Mucosa of gallbladder (tissue), 1 donor: ENCODE measurements at places on chromosomes 6 and 20.

- peak; percentile 68 for DNase-seq
Observed at GRCh38 chr6:32047855-32048766, 9.9 kb downstream of the CYP21A2 start.

DNA sequence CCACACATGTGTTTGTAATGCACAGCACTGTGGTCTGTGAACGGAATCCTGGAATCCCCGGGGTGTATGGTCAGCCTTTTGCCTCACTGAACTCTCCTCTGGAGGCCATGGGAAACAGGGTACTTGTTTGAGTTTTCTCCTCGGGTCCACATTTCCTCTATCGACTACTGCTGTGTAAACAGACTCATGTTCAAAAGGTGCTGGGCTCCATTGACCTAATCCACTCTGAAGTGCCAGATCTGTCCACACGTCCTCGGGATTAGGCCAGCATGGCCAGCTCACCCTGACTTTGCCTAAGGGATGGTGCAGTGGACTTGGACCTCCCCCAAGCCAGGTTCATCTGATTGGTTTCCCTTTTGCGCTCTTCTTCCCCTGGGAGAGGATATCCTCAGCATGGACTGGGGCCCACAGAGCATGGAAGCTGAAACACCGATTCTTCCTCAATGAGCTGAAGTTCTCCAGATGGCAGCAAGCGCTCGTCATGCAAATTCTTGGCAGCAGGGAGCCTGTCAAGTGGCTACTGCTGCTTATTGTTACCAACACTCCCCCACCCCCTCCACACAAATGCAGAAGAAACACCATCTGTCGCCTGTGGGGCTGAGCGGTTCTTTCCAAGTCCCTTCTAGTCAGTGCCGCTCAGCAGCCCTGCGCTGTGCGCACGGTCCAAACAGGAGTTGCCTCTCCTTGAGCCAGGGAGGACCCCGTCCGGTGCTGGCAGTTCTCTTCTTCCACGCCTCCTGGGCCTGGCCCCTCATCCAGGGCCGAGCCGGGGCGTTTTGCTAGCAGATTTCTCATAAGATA, 292.6 kb upstream of the MARCKS start:
- DNase-seq: peak; percentile 88

GRCh38 chr20:56572172-56572571, 39.1 kb downstream of the FAM209B start:
- DNase-seq: no peak

GRCh38 chr6:31659649-31660380, 763 bp downstream of the C6orf47 start:
- no peak for DNase-seq

DNA sequence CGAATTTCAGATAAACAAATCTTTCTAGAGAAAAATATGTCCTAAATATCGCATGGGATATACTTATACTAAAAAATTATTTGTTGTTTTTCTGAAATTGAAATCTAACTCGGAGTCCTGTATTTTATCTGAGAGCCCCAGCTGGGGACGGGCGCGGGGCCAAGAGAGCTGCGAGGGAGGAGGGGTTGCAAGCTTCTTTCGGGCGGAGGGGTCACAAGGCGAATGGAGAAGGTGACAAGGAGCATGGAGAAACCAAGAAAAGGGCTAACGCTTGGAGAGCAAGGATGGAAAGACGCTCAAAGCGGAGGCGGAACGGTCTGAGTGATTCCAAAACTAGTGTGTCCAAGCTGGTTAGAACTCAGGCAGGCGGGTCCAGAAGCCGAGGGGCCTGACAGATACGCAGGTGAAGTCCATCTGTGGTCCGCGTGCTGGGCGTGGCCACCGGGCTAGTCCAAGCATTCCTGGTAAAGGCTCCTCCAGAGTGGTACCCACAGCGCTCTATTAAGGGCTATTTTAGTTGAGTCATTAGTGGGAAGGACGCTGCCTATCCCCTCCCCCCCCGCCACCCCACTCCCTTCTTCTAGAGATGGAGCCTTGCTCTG, 41.5 kb upstream of the ZNFX1 start:
- DNase-seq: no peak

- no peak for DNase-seq
Observed at GRCh38 chr6:152700427-152700826, 2.7 kb downstream of the MYCT1 start.

DNA sequence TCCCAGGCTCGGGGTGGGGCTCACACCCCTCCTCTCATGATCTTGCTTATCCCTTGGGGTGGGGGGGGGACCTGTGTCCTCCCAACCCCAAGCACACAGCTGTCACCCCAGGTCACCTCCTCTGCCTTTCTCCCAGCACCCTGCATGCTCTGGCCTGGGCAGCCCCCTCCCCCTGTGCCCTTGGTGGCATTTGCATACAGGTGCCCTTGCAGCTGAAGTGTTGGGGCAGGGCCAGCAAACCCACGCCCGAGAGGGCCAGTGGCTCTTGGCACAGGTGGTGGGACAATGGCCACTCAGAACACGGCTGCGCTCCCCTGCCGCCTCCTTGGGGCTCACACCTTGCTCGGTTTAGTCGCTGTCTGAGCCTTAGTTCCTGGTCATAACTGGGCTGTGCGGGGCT, 11.3 kb upstream of the MYT1 start:
- no peak for DNase-seq

DNA sequence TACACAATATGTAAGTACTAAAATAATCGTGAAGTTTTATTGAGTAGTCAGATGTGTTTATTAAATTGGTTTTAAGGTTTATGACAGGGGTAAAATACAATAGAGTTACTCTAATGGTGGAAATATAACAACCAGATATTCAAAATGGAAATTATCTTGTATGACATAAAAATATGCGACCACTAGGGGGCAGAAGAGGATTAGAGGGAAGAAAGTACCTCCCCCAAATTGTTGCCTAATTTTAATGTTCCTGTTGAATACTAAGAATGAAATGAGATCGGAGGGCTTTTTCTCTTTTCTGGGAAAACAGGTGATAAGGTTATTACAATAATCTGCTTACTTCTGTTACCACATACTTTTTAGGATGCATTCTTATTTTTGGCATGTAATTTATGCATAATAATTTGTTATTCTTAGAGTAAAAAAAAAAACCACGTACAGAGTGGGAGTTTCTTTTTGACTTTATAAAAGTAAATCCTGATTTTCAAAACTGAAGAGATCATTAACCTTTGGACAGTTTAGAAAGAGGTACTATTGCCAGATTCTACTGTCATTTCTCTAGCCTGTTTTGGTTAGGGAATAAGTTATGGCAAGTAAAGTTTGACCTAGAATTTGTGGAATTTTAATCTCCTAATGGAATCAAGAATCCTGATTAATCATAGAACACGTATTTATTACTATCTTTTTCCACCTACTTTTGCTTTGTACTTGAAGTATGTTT, 159.2 kb downstream of the CD109 start:
- DNase-seq: no peak

DNA sequence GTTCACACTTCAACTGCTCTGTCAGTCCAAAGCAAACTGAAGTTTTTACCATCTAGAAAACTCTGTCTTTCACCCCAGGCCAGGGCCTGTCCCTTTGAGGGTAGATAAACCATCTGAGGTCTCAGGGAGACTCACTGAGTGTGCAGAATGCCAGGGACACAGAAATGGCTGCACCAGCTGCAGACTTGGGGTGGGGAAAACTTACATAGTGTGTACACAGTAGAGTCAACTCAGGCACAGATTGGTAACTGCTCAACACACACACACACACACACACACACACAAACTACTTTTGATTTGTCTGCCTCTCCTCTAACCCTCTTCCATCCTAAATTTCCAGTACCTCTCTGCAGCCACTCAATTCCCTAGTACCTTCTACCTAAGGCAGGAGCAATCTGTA, 374.9 kb upstream of the JAG1 start:
- DNase-seq: no peak

DNA sequence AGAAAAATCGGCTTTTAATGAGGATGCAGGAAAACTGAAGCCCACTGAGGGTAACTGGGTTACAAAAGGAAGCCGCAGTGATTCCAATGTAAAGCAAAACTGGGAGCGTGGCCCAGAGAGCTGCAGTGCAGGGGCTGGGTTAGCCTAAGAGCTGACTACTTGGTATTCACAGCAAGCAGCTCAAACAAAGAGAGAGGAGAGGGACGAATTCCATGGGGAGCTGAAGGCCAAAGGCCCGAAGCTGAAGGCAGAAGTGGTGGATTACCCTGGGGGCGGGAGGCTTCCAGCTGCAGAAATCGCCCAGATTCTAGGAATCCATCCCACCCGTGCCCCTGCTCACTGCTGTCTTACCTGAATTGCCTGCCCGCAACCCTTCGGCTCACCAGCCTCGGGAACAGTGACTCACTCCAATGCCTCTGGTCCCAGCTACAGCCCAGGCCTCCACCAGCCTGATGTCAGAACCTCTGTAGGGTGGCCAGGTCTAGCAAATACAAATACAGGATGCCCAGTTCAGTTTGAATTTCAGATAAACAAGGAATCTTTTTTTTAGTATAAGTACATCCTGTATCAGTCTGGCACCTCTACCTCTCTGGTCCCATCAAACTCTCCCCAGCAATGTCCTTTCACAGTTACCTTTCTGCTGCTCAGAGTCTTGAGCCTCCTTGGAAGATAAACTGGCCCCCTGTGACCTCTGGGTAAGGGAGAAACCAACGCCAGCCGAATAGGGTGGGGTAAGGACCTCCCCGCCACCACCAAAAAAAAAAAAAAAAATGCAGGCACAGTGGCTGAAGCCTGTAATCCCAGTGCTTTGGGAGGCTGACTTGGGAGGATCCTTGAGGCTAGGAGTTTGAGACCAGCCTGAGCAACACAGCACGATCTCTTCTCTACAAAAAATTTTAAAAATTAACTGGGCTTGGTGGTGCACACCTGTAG, 14.6 kb upstream of the ZMYND8 start:
- DNase-seq: no peak

DNA sequence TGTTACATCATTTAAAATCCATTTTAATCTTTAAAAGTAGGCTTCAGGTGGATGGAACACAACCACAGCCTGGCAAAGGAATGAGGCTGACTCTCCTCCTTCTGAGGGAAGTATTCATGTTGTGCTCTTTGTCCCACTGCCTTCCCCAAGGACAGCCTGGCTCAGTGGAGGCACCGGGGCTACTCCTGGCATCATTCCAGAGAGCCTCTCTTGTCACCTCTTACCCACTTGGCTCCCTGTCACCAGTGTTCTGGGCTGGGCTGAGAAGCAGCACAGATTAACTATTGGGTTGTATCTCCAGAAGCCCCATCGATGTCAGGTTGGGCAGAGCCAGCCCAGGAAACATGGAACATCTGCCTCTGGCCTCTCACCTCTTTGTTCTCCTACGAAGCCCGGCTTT, 10.7 kb upstream of the TP53INP2 start:
- no peak for DNase-seq

- DNase-seq: no peak
Observed at GRCh38 chr6:39266375-39266774, 37.1 kb upstream of the KCNK5 start.

DNA sequence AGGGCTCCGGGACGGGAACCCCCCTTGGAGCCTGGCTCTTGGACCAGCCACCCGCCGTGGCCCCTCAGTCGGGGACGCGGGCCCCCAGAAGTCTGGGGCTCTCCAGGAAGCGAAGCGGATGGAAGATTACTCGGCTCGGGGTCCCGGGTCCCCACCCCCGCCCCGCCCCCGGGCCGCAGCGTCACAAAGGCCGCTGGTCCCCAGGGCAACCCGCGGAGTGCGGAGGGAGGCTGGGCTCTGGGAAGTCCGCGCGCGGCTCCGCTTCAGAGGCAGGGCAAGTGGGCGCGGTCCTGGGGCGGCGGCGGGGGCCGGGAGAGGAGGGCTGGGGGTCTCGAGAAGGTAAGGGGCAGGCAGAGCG, at the start of gene FNDC11:
FNDC11 (plus strand) TSS at position 227 of the 358 bp plus-strand sequence. CDS start 1,505 bp downstream, outside the sequence.
- DNase-seq: no peak

DNA sequence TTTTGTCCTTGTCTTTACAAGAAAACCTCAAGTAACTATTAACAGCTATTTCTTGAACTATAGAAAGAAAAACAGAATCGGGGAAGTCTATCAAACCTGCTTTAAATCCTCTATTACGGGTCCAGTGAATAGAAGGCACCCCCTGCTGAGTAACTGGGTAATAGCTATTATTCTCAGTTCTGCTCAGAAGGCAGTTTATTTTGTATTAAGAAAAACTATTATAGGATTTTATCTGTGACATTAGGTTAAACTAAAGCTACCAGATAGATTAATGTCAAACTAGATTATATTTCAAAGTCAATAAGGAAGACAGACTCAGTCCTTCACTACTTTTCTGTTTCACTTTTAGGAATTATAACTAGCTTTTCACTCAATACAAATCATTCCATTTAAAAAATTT, 93.7 kb downstream of the DST start:
- no peak for DNase-seq

- peak; percentile 53 for DNase-seq
Observed at GRCh38 chr20:45433316-45433715, 17.4 kb downstream of the PIGT start.

GRCh38 chr6:101666256-101666655, 272.7 kb downstream of the GRIK2 start:
- DNase-seq: no peak

DNA sequence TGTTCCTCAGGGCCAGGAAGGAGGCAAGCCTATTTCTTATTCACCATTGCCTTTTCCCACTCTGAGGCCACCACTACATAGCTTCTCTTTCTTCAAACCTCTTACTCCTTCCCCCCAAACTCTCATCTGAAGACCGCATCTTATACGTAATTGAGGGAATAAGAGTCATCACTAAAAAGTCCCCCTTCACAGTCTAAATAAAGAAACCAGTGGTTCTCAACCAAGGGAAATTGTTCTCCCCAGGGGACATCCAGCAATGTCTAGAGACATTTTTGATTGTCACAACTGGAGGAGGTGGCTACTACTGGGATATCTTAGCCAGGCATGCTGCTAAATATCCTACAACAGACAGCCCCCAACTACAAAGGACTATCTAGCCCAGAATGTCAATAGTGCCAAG, 327.6 kb upstream of the CNR1 start:
- no peak for DNase-seq

DNA sequence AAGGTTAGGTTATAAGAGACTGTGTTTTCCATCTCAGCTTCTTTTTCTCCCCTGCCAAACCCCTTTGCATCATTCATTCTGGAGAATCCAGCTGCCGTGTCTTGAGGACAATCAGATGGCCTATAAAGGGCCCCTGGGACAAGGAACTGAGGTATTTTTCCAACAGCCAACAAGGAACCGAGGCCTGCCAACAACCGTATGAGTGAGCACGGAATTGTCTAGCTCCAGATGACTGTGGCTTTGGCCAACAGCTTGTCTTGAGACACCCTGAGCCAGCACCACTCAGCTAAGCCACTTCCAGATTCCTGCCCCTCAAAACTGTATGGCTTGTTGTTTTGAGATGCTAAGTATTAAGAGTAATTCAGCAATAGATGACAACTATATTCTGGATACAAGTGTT, 433.7 kb upstream of the HSF2 start:
- no peak for DNase-seq

DNA sequence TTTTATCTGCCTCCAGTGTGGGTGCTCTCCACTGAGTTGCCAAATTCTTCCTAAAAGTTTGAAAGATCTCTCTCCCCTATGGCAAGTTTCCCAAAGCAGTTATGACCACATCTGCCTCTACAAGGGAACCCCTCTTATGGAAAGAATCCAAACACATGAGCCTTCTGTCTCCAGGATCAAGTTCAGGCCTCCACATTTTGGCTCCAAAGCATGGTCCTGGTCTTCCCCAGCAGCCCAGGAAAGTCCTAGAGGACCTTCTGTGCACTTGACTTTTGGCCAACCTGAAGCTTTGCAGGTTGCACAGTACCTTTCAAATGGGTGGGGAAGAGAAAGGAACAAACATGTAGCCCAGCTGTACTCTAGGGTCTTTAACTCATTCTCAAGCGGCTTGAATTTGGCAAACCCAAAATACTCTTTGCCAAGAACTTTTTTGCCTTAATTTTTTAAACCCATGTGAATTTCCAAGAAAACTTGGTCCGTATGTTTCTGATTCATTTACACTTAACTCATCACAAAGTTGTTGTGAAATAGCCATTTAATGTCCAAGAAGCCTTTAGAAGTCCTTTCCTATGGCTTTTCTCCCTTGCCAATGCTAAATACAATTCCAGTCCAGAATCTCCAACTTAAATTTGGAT, 240.1 kb upstream of the TBX18 start:
- no peak for DNase-seq
